Lower leg skin (tissue), 4 donors: ENCODE measurements at places on chromosomes 7 and 10.

DNA sequence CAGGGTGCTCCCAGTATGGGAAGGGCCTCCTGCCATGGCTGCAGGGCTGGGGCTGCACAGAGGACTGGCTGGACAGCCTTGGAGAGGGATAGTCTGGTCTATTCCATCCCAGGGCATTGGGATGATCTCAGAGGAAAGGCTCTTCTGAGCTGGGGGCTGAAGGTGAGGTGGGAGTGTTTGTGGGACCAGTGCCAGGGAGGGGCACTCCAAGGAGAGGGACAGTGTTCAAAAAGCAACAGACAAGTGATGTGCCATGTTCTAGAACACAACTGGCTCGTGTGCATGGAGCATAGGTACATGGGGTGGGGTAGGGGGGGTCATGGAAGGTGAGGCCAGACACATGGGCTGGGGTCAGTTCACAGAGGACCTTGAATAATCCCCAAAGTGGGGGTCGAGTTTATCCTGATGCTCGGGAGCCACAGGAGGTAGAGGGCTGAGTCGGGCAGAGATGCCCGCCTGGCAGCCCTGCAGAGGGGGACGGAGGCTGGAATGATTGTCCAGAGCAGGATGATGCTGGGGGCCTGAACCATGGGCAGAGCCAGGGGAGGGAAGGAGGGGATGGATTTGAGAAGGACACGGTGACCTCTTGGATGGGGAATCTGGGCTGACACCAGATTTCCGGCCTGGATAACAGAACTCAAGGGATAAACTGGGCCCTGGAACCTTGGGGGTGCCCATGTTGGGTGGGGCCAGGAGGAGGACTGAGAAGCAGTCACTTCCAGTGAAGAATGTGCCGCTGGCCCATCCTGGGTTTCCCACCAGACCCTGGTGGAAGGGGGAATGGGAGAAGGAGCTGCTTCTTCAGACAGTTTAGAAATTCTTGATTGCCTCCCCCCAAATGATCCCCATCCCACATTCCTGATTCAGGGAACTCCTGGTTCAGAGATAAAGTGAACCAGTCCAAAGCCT lies 50.4 kb downstream of the NEURL1 start:
- peak; percentile 78 for DNase-seq

- no peak for DNase-seq
Measured at GRCh38 chr10:105538874-105539273, 897.8 kb downstream of the SORCS3 start.

GRCh38 chr7:47836503-47837202 lies 111.6 kb downstream of the PKD1L1 start:
- DNase-seq: no peak

GRCh38 chr10:6918305-6918704 lies 338.2 kb upstream of the PRKCQ start:
- no peak for DNase-seq

GRCh38 chr10:63819753-63820329 lies 298.6 kb downstream of the REEP3 start:
- peak; percentile 52 for DNase-seq

DNA sequence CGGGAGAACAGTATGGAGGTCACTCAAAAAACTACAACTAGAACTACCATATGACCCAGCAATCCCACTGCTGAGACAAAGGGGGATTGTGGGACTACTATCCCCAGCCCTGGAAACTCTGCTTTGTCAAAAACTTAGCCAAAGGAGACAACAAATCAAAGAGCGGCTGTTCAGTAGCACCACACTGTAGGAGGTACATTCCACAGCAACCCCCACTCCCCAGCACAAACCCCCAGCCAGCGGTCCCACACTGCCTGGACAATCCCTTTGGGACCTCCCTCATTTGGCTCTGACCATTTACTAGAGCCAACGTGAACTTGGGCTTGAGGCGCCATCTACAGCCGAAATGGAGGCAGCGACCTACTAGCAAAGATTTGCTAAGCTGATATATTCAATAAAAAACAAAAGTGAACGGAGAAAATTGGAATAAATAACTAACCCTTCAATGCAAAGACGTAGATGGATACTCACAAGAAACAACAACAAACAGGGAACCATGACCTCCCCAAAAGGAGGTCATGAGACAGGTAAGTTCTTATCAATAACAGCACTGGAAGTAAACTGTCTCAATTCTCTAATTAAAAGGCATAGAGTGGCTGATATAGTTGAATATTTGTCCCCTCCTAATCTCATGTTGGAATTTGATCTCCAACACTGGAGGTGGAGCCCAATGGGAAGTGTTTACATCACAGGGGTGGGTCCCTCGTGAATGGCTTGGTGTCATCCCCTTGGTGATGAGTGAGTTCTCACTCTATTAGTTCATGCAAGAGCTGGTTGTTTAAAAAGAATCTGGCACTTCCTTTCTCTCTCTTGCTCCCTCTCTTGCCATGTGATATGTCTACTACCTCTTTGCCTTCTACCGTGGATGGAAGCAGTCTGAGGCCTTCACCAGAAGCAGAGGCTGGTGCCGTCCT lies 119.0 kb upstream of the KCNMA1 start:
- no peak for DNase-seq

DNA sequence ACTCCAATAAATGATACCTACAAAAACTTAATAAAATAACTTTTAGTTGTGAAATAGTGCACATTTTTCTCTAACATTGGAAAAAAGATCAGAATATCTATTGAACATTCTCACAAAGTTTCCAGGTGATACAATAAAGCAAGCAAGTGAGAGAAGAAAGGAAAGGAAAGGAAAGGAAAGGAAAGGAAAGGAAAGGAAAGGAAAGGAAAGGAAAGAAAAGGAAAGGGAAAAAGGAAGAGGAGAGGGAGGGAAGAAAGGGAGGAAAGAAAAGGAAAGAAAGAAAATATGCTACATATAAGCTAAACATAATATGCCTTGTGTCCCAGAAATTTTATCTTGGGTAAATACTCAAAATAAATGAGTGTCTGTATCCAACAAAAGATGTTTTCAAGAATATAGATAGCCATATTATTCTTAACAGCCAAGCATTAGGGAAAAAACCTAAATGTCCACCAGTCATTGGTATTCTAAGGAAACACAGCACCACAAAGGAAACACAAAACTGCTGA lies 510.2 kb upstream of the ZWINT start:
- DNase-seq: no peak

DNA sequence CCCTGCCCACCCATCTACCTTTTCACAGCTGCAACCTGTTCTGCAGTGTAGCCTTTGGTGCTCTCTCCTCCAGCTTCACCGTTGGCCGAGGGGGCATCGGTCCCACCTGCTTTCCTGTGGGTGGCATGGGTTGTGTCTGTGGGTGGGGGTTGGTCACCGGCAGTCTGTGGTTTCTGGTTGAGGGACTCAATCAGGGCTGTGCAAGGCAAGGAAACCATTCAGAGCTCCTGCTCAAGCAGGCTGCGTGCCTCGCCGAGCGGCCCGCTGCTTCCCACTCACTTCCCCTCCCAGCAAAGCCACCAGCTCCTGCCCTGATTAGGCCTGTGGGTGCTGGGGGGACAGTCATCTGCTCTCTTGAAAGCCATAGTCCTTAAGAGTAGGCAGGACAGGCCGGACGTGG lies 9.8 kb downstream of the DNAJB12 start:
- no peak for DNase-seq

DNA sequence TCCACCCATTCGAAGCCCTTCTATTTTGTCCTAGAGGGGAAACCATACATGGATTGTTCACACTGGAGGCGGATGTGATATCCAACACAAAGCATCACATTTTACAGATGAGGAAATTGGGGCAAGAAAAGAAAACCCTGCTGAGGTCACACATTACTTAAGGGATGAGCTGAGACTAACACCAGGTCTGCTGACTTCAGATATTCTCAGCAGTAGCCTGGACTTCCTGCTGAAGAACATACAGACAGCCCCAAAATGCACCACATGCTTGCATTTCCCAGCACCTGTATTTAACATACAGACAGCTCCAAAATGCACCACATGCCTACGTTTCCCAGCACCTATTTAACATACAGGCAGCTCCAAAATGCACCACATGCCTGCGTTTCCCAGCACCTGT lies 11.2 kb downstream of the GIMAP5 start:
- DNase-seq: no peak

- no peak for DNase-seq
Measured at GRCh38 chr10:58715061-58715460, 202.4 kb downstream of the BICC1 start.

- no peak for DNase-seq
Measured at GRCh38 chr10:103660364-103661197, 167.1 kb downstream of the NEURL1 start.

DNA sequence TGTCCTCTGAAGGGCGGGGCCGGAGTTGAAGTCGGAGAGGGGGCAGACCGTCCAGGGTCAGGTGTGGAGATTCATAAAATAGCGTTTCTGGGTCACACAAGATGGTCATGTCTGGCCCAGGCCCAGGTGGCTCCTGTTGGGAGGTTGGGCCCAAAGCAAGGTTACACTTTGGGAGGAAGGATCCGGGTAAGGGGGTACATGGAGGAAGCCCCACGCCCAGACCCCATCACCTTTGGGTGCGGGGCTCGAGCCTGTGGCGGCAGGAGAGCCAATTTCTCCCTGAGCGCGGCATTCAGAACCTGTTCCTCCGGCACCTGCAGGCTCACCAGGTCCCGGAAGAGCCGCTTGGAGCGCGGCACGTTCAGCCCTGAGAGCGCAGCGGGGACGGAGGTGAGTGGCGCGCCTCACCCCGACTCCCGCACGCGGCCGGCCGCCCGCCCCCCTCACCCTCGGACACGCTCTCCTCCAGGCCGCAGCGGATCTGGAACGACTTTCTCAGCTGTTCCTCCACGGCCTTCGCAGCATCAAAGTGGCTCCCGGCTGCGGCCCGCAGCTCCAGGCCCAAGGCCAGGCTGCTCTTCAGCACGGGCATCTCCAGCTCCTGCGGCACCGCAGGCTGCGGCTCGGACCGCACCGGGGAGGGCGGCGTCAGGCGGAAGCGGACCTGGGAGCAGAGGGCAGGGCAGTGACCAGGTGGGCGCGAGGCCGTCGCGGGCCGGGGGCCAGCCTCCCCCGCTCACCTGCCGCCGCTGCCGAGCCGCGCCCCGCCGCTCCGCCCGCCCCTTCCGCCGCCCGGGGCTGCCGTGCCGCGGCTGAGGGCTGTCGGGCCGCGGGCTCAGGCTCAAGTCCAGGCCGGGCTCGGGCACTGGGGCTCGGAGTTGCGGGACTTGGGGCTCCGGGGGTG lies 644 bp downstream of the PPP1R35 start:
- no peak for DNase-seq

GRCh38 chr10:126673565-126673964 lies 3.1 kb upstream of the C10orf90 start:
- peak; percentile 54 for DNase-seq

- DNase-seq: no peak
Measured at GRCh38 chr7:2299131-2299829, 15.0 kb downstream of the SNX8 start.

GRCh38 chr10:126663328-126663727 lies 7.2 kb downstream of the C10orf90 start:
- peak; percentile 86 for DNase-seq

DNA sequence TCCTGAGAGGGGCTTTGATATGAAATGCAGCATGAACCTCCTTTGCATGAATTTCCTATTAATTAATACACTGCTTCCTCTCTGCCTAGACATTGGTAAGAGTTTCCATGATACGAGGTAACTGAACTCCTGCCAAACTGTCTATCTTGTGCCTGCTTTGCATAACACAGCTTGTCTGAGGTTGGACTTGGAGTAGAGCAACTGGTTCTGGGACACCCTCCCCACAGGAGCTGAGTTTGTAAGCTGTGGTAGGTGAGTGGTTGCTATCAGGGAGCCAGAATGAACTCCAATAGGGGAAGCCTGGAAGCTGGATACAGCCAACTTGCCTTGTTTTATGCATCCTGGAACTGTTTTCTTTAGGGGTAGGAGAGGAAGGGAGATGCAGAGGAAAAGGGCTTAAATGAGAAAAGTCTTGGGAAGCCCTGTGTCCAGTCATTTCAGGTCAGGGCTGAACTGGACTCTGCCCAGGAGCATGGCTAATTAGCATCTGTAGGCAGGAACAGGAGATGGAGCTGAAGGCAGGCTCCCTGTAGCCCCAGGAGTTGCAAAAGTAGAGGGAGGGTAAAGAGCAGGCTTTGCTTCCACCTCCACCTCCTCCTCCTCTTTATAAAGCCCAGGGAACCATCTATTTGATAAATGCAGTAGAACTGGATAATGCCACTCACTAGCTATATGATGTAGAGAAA lies 73.2 kb upstream of the GPR158 start:
- DNase-seq: no peak

- DNase-seq: no peak
Measured at GRCh38 chr7:155752756-155753445, 59.4 kb downstream of the SHH start.

DNA sequence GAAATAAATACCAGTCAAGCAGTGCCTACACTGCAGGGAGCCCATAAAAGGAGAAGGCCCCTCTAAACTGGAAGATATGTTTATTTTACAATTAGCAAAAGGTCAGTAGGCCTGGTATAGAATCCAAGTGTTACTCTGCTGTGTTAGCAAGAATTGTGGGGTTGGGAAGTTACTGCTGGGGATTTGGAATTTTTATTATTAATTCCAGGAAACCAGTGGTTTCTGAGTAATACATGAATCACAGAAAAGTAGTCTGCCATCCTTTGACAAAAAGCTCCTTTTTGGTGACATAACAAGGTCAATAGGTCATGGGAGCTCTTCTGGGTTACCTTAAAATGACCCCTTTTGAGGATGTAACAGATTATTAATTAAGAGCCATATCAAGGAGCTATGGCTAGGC lies 67.4 kb downstream of the ZNF92 start:
- DNase-seq: no peak

GRCh38 chr10:17606547-17607040 lies 10.6 kb downstream of the HACD1 start:
- no peak for DNase-seq

DNA sequence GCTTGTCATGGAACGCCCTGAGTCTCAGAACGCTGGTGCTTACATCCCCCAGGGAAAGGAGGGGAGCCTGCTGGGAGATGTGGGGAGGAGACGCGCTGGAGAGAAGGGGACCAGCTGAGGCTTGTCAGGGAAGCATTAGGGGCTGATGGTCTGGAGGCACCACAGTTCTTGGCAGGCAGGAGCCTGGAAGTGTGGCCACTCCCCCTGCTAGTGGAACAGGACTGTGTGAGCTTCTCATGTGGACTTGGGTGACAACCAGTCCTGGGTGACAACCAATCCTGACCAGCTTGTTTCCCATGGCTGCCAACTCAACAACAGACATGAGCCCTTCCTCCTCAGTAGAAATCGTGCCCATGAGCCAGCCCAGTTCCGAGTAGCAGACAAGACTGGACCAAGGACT lies 87.8 kb downstream of the SPDYE5 start:
- DNase-seq: no peak

- no peak for DNase-seq
Measured at GRCh38 chr7:36606976-36607720, 117.1 kb downstream of the AOAH start.

GRCh38 chr7:8435095-8435494 lies 1.7 kb downstream of the NXPH1 start:
- DNase-seq: no peak

- no peak for DNase-seq
Measured at GRCh38 chr10:48817141-48817540, 122.5 kb downstream of the LRRC18 start.

- DNase-seq: no peak
Measured at GRCh38 chr10:47248386-47249090, 51.5 kb upstream of the GDF10 start.

- DNase-seq: no peak
Measured at GRCh38 chr10:47363781-47364180, 15.6 kb downstream of the RBP3 start.
